SJSA1 (cell line): ENCODE measurements at places on chromosomes 7 and 10.

DNA sequence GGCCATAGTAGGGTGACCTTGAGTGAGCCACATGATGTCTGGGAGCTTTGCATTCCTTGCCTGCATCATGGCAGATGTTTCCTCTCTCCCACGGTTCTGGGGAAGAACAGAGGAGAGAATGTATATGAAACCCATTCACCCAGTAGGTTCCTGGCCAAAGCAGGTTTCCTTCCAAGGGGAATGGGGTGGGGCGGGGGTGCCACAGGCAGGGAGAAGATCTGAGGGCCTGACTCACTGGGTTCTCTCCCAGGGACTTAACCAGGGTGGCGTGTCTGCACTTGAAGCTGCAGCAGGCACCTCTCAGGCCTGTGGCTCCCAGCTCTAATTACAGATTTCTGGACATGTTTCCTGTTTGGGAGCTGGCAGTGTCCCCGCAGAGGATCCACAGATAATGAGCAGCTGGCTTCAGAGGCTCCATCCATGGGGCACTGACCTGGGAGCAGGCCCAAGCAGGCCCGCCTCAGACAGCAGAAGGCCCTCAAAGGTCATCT lies 50.2 kb upstream of the ZMIZ1 start:
- no peak for DNase-seq

DNA sequence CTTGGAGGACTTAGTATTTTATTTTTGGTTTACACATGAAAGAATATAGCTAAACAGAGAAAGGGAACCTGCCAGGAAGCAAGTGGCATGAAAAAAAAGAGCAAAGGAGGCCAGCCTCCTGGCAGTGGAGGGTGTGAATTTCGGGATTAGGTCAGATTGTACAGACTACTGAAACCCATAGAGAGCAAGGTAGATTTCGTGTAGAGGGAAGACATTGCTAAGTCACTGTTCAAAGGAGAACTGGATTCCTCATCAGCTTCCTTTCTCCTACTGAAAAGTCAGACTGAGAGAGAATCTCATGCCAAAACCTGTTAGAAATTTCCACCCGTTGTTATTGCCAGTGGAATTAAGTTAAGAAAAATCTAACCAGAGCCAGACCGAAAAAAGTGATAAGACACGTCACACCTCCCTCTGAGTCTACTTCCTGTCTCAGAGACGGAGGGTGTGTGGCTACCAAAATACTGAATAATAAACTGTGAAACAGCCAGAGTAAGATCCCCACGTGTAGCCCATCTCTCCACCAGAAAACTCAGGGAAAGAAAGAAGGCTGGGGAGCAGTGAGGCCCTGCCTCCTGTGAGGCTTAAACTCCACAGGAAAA lies 118.8 kb downstream of the SKIDA1 start:
- peak; percentile 27 for DNase-seq

GRCh38 chr10:68332259-68333057 lies at the start of gene PBLD:
TSS of gene PBLD (minus strand) at chr10:68332928. CDS start at chr10:68306844, 26,084 bp downstream.
- DNase-seq = peak; percentile 91

GRCh38 chr7:131835141-131835540 lies 278.7 kb upstream of the PODXL start:
- DNase-seq = no peak

DNA sequence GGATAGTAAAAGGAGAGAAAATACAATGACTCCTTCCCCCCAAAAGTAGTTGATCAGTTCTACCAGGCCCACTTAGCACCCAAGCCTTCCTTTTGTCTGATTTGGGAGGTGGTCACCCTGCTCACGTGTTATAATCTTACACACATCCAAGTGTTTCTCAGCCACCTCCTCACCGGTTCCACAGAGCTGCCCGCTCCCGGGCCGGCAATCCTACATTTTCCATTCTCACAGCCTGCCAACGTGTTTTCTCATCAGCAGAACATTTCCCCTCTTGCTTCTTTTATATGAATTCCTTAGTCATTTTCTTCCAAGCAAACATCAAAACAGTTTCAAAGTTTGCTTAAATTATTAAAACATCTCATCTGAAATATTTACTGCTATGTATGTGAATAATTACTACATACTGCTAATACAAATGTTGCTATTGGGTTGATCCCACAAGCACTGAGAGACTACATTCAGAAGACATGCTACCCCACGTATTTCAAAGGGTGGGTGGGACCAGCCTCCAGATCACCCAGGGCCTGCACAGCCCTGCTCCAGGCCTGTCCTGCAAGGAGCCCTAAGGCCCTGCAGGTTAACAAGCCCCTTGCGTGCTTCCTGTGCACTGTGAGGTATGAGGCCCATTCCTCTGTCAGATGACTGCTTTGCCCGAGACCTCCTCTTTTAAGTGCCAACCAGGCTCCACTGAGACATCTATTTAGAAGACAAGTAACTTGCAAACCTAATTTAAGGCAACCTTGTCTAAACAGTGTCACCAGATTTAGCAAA lies 75.3 kb downstream of the GRB10 start:
- no peak for DNase-seq

DNA sequence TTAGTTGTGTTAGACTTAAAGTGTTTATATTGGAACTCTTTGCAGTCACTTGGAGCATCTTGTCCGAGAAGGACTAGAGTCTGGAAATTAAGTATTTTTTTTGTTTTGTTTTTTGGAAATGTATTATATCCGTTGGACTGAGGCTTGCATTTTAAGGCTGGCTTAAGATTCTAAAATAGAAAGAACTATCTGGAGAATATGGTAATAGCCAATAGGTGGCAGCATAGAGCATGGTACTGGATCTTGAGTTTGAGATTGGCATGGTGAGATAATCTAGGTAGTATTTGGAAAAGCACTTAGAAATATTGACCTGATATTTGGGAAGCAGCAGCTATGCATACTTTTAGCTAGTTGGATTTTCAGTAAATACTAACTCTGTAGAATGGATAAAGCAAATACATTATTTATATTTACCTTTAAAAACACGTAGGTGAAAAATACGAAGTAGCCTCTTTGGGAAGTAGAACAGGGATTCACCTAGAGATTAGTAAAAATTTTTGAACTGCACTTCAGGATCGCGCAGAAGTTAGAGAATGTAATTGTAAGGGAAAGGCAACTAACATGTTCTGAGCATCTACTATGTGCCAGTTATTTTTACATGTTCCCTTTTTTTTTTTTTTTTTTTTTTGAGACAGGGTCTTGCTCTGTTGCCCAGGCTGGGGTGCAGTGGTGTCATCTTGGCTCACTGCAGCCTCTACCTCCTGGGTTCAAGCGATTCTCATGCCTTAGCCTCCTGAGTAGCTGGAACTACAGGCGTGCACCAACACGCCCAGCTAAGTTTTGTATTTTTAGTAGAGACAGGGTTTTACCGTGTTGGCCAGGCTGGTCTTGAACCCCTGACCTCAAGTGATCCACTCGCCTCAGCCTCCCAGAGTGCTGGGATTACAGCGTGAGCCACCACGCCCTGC lies 78.6 kb downstream of the LCOR start:
- DNase-seq = peak; percentile 27

DNA sequence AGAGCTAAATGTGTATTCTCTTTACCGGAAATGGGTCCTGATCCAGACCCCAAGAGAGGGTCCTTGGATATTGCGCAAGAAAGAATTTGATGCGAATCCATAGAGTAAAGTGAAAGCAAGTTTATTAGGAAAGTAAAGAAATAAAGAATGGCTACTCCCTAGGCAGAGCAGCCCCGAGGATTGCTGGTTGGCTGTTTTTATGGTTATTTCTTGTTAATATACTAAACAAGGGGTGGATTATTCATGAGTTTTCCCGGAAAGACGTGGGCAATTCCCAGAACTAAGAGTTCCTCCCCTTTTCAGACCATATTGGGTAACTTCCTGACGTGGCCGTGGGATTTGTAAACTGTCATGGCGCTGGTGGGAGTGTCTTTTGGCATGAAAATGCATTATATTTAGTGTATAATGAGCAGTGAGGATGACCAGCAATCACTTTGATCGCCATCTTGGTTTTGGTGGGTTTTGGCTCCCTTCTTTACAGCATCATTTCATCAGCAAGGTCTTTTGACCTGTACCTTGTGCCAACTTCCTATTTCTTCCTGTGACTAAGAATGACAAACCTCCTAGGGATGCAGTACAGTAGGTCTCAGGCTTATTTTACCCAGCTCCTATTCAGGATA lies 60.4 kb downstream of the ARL4A start:
- no peak for DNase-seq

GRCh38 chr10:3178042-3178441 lies 5.5 kb upstream of the PITRM1 start:
- DNase-seq = no peak

- DNase-seq = no peak
Observed at GRCh38 chr10:63562857-63563256, 41.7 kb downstream of the REEP3 start.

DNA sequence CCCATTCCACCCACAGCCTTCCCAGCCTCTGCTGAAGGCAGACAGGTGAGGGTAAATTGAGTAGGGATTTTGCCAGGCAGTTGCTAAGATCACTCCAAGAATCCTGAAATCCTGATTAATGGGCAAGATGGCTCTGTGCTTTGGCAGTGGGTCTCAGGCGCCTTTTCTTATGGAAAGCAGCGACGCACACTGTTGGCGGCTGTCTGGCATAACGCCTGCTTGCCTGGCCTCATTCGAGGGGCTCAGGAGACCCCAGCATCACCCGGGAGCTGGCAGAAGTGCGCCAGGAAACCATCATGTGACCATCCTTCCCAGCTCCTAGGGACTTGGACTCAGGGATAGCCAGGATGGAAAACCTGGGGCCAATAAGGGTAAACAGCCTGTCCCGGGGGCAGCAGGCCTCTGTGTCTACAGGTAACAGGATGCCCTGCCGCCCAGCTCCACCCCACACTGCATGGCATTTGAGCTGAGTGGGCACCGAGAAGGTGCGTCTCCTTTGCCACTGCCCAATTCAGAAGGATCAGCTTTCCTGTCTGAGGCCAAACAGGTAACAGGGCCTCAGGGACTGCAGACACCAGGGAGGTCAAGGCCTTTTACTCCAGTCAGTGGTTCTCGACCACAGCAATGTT lies 98.6 kb downstream of the FAM53B start:
- no peak for DNase-seq

DNA sequence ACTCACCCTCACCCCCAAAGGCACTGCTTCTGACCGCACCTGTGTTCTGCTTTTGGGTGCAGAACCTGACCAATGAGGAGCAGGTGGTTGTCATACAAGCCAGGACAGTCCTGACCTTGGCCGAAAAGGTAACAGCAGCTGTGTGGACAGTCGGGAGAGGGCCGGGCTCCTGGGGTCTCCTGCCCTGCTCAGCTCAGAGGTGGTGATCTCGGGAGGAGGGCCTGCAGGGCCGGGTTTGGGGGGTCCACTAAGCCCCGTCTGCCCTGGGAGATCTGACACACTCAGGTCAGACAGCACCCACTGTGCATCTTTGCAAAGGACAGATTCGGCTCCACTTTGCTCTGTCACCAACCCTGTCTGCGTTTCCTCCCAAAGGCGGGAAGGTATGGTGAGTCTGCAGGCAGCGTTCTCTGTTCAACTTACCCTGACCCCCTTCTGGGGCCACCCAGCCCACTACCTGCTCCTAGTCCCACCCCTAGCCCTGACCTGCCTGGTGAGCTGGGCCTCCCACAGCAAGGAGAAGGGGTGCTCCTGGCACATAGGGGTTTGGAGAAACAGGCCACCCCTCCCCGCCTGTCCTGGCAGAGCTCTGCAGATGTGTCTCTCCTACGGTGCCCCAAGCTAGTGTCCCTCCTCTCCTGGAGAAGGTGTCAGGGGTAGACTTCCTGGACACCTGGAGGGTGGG lies 33.7 kb upstream of the DPYSL4 start:
- DNase-seq = no peak

GRCh38 chr7:1940402-1940786 lies 270.3 kb downstream of the ELFN1 start:
- DNase-seq = peak; percentile 68

- DNase-seq = no peak
Observed at GRCh38 chr10:63633677-63634487, 112.7 kb downstream of the REEP3 start.

DNA sequence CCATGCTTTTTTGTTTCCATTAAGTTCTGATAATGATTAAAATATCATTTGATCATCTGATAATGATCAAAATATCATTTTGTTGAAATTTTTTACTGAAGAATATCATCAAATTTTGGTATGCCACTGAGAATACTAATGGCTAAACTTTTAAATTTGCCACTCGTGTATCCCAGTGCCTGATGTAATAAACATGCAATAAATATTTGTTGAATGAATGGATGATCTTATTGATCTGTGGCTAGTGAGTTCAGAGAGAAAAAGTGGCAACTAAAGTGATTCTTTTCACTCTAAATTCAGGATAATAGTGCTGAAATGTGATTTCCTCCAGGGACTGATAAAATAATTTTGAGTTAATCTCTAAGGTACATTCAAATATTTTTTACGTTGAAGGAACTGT lies 159.3 kb upstream of the WNT16 start:
- no peak for DNase-seq

- no peak for DNase-seq
Observed at GRCh38 chr7:21915140-21915539, 30.6 kb downstream of the CDCA7L start.

- DNase-seq = no peak
Observed at GRCh38 chr7:154231732-154232131, 179.5 kb downstream of the DPP6 start.

DNA sequence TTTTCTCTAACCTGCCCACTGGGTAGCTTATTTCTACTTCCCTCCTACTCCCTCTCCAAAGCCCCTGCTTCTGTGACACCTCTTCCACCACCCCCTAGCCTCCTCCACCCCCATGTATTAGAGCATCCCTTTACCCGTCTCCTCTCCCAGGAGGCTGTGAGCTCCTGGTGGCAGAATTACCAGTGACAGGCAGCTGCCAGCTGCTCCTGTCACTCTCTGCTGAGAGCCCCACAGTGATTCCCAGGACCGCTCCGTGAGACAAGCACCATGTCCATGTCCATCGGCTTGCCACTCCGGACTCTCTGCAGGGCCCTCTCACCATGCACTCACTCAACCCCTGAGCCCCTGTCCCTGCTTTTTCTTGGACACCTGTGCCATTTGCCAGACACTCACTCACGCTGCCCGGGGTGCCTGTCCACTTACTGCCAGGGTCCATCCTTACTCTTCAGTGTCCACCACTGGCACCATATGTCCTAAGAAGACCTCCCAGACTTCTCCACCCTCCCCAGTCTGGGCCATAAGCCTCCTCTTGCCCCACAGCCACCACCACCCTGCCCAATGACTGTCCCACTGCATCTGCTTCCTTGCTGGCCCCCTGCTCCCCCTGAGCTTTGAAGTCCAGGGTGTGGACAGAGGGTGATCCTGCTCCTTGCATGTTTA lies 9.8 kb downstream of the WDFY4 start:
- DNase-seq = no peak

GRCh38 chr7:26197153-26198115 lies 3.1 kb downstream of the HNRNPA2B1 start:
- peak; percentile 46 for DNase-seq

GRCh38 chr10:30063099-30063498 lies 3.7 kb upstream of the JCAD start:
- no peak for DNase-seq
